ENCODE measurements at places on chromosomes 6 and 20.

GRCh38 chr6:63597141-63598048 is 25.1 kb downstream of the LOC128125822 start:
- DNase-seq, result no peak

GRCh38 chr6:53107091-53107490 is 41.5 kb downstream of the GCM1 start:
- no peak for DNase-seq

- no peak for DNase-seq
Measured at GRCh38 chr6:107418118-107418517, 41.2 kb downstream of the PDSS2 start.

DNA sequence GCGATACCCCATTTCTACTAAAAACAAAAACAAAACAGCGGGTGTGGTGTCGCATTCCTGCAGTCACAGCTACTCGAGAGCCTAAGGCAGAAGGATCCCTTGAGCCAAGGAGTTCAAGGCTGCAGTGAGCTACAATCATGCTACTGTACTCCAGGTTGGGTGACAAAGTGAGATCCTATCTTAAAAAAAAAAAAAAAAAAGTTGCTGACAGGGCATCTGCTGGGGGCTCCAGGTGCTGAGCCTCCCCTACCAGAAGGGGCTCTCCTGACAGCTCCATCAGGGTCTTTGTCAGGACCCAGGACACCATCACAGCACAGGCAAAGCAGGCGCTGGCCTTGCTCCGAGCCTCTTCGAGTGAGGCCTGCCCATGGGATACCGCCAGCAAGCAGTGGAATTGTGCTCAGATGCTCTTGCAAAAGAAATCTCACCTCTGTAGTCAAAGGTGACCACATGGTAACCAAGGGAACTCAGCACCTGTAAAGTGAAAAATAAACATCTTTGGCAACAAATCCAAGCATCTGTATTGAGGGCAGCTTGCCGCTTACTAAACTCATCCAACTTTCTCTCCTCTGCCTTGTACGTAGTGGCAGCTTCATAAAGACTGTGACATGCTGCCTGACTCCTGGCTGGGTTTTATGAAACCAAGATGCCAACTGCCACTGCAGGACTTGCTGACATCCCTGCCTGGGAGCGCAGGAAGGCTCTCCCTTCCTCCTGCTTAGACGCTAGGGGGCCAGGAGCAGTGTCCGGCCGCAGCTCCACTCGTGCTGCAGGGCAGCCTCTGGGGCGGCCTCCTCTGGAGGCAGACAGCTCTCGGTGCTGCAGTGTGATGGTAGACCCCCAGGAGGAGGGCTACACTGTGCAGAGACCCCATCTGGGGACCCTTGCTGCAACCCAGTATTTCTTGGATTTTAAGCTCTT is 66.9 kb downstream of the PYGB start:
- DNase-seq, result no peak

DNA sequence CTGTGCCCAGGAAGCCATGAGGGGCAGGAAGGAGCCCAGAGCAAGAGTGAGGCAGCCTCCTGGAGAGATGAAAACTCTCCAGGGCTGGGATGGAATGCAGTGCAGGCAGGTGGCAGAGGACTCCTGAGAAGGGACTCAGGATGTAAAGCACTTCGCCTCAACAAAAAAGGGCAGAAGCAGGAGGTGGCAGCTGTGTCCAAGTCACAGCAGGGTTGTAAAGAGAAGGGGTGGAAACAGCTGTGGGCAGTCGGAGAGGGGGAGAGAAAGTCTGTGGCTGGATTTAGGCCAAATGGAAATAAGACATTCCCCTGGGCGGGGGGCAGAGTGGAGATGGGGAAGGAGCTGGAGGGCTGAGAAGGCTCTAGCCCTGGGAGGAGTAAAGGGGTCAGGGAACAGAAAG is 34.9 kb downstream of the CYP21A2 start:
- no peak for DNase-seq

- DNase-seq, result no peak
Measured at GRCh38 chr6:111646942-111647341, 41.3 kb upstream of the TRAF3IP2 start.

GRCh38 chr20:44218446-44218845 is 7.9 kb upstream of the OSER1 start:
- DNase-seq, result no peak

DNA sequence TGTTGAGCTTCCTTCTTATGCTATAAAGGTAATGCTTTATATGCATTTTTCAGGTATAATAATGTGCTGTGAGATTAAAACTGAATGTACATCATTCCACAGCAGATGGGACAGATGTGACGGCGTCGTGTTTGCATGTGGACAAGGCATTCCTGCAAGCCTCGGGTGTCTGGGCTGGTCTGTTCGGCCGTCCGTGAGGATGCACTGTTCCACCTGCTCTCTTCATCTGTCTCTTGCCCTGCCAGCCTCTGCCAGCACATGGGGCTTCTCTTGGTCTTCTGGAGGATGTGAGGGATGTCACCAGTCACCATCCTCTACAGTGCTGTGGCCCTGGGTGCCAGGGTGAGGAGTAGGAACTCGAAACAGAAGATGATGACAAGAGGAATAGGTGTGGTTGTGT is 223.2 kb downstream of the ERMARD start:
- DNase-seq, result no peak

GRCh38 chr6:44263354-44264100 is 1.8 kb downstream of the NFKBIE start:
- no peak for DNase-seq

DNA sequence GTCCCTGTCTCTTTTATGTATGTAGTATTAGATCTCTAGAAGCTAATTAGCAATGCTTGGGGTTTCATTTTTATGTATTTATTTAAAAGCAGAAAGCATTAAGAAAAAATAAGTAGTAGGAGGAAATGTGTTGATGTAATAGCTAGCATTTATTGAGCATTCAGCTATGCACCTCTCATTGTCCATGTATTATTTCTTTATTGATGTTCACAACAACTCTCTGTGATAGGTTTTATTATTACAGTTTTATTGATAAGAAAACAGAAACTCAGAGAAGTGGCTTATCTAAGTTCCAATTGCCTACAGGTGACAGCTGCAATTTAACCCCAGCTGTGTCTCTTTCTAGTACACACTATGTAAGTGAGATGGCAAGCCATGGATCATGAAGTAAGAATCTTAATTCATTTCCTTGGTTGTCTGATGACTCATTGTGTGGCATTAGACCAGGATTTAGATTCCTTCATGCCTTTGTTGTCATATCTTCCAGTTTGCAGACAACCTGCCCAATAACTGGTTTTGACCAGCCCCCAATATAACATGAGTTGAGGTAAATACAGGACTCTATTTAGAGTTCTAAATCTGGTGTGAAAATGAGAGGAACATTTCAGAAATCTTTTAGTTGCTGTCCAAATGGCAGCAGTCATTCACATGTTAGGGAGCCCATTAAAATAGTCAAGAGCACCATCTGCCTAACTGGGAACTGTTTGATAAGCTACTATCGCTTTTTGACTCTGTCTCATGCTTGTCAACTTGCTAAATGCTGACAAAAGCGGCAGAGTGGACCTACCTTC is 170.8 kb upstream of the PHACTR1 start:
- no peak for DNase-seq

DNA sequence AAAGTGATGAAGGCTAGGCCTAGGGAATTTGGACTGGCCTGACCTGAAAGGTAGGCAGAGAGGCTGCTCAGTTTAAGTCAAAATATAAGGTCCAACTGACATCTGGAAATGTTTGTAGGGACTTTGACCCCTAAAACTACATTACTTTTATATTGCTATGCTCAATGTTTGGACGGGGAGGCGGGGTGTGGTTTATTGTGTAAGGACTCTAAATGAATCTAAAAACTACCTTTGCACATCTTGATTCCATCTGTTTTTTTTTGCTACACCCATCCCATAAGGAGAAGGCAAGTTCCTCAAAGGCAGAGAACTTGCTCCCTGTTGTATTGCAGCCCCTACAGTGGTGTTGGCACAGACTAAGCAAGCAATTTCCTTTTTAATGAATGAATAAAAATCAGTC is 227.1 kb downstream of the HACE1 start:
- no peak for DNase-seq

DNA sequence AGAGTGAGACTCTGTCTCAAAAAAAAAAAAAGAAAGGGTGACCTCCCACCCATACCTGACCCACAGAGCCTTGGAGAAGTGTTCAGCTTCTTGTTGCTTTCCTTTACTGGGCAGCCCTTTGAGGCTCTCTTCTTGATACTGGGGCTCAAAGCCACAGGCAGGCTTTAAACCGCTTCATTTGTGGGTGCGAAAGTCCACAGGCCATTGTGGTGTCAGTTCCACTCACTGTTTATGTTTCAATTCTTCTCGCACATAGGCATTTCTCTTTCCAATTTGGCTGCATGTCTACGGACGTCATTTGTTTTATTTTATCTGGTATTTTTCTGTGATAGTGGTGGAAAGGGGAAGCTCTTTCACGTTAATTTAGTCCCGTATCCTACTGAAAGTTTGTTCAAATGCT is 34.6 kb downstream of the PPARD start:
- DNase-seq, result no peak

- no peak for DNase-seq
Measured at GRCh38 chr6:110938171-110938570, 20.3 kb upstream of the GTF3C6 start.

DNA sequence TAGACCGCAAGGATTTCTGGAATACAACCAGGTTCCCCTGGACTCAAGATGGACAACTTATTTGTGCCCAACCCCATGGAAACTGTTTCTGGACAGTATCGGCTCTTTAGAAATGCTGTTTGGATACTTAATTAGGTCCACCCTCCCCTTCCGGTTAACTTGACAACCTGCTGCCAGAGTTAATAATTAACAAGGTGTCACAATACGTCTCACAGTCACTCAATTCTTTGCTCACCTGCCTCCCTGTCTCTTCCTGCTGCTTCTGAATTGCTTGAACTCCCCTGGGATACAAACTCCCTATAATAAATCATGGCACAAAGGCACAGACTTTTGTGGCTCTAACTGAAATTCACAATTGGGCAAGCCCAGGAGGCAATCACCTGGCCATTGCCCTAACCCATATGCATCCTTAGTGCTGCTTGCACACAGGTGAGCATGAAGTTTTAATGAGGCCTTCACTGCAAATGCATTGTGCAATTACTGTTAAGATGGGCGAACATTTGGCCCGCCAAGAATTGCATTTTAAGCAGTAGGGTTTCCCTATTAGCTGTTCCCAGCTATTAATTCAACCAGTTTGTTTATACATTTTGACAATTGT is 504.4 kb upstream of the NOX3 start:
- DNase-seq, result no peak

DNA sequence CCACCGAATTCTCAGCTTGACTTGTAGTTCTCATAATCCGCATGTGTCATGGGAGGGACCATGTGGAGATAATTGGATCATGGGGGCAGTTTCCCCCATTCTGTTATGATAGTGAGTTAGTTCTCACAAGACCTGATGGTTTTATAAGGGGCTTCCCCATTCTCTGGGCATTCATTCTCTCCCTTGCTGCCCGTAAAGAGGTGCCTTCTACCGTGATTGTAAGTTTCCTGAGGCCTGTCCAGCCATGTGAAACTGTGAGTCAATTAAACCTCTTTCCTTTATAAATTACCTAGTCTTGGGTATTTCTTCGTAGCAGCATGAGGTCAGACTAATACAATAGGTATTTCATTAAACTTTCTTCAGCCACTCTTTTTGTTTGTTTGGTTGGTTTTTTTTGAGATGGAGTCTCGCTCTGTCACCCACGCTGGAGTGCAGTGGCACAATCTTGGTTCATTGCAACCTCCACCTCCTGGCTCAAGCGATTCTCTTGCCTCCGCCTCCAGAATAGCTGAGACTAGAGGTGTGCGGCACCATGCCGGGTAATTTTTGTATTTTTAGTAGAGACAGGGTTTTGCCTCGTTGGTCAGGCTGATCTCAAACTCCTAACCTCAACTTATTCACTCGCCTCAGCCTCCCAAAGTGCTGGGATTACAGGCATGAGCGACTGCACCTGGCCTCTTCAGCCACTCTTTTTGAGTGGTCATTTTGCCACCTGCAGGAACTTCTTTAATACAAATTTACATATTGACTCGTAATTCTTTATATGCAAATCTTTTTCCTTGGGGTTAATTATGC is 36.3 kb downstream of the GSTA2 start:
- no peak for DNase-seq

- no peak for DNase-seq
Measured at GRCh38 chr6:10451828-10452509, 37.1 kb upstream of the TFAP2A start.

- DNase-seq, result no peak
Measured at GRCh38 chr20:36998652-36999051, 47.1 kb upstream of the SAMHD1 start.

- no peak for DNase-seq
Measured at GRCh38 chr6:39821742-39822532, 29.8 kb downstream of the DAAM2 start.

- DNase-seq, result no peak
Measured at GRCh38 chr20:4089756-4090487, 74.6 kb upstream of the RNF24 start.

DNA sequence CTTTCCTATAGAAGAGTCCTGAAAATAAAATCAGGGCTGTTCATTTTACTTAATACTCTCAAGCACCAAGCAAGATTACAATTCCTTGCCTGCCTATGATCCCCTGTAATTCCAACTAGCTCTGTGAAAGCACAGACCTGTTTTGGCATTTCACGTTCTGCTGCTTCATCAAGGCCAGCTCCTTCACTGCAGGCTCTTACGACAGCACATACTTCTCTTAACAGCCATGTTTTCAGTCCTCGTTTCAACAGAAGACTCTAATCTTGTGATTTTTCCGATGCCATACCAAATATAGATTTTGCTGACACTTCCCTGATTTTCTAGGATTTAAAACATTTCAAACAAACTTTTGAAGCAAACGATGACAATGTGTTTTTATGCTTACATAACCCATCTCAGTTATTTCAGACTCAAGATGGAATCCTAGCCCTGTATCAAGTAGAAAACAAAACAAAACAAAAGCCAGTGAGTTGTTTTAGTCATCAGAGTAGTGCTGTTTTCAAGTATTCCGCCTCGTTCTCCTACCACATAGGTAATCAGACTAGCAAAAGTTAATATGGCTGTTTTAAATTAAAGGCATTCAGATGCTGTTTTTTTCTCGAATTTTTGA is 616.5 kb upstream of the CITED2 start:
- DNase-seq, result no peak

DNA sequence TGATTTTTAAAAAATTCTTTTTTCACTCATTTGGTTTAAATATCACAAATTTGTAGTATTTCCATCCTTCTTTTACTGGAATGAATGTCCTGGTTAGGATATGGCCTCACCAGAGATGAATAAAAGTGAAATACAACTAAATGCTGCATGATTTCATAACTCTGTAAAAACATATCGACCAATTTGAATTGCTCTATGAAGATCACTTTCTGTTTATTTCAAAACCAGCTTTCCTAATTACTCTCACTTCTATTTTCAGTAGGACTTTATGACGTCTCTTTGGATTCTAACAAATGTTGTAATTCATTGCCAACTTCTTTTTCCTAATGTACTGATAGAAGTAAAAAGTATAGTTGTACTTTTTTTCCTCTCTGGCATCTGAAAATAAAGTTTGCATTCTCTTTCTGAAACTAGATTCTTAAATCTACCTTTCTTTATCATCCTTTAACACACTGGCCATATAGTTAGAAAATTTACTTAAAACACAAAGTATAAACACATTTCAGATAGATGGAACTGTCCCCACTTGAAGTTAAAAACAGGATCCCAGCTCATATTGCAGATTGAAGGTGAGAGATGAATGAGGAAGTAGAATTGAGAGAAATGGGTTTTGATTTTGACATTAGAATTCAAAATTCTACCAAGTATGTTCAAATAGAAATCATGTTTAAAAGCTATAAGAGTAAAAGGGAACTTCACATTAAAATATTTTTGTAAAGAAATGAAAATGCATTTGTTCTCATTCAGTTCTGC is 40.3 kb upstream of the IL20RA start:
- no peak for DNase-seq

- no peak for DNase-seq
Measured at GRCh38 chr6:7882505-7883257, 27.9 kb downstream of the TXNDC5 start.

GRCh38 chr6:6486595-6486994 is 101.9 kb upstream of the LY86 start:
- no peak for DNase-seq
